Mucosa of descending colon (tissue), 3 donors: ENCODE measurements at places on chromosomes 6 and 20. TPM values are rescaled to one million over a fixed set of nuclear protein-coding genes. Genes with fewer than 3 reads are reported as not detected.

Gene RAET1E
- total RNA-seq, result 0.16 TPM

Gene EPHA7
- total RNA-seq, result 0.84 TPM

Gene LY6G5C
- total RNA-seq, result 2.1 TPM

Gene SLC25A27
- total RNA-seq, result 12.8 TPM

Gene NAA20
- total RNA-seq, result 46.6 TPM

Gene HNF4A
- 332 TPM for total RNA-seq

Gene RIPOR3
- total RNA-seq, result 13.4 TPM

DNA sequence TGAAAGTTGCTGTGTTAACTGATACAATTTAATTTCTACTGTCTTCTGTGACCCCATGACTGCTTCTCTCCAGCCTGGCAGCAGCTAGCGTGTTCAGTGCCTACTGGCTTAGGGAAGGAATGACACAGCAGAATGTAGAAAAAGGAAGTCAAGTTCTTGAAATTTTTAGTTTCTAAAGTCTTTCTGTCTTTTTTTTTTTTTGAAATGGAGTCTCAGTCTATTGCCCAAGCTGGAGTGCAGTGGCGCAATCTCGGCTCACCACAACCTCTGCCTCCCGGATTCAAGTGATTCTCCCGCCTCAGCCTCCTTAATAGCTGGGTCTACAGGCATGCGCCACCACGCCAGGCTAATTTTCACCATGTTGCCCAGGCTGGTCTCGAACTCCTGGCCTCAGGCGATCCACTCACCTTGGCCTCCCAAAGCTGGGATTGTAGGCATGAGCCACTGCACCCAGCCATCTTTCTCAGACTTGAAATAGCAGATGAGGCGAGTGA is 39.3 kb downstream of the PCNA start:
- peak; percentile 43 for DNase-seq

DNA sequence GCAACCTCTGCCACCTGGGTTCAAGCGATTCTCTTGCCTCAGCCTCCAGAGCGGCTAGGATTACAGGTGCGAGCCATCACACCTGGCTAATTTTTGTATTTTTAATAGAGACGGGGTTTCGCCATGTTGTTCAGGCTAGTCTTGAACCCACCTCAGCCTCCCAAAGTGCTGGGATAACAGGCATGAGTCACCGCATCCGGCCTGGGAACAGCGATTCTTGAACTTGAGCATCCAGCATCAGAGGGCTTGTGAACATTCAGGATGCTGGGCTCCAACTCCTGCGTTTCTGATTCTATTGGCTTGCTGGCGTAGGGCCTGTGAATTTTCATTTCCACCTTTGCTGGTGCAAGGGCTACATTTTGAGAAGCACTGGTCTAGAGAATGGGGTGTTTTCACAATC is 24.5 kb upstream of the PIM1 start:
- DNase-seq, result no peak

GRCh38 chr6:156850353-156850752 is 73.2 kb downstream of the ARID1B start:
- no peak for DNase-seq

GRCh38 chr6:35507221-35507620 is 5.5 kb downstream of the TULP1 start:
- no peak for DNase-seq

DNA sequence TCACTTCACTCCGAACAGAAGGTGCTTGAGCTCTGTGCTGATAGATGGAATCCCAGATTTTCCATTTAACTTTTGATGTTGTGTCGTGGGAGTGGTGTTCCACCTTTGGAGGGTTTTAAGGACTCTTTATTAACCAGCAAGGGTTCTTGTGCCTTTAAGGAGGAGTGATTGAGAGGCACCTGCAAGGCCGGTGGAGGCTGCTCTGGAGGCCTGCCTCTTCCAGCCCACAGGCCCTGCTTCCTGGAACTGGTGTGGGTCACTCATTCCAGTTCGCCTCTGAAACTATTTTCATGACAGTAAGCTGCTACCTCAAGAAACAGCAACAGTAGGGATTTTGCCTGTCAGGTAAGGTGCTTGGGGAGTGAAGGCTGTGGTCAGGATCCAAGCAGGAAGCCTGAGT is 58.8 kb upstream of the APCDD1L start:
- DNase-seq, result no peak

- DNase-seq, result no peak
Observed at GRCh38 chr6:142476452-142476851, 174.6 kb downstream of the ADGRG6 start.

DNA sequence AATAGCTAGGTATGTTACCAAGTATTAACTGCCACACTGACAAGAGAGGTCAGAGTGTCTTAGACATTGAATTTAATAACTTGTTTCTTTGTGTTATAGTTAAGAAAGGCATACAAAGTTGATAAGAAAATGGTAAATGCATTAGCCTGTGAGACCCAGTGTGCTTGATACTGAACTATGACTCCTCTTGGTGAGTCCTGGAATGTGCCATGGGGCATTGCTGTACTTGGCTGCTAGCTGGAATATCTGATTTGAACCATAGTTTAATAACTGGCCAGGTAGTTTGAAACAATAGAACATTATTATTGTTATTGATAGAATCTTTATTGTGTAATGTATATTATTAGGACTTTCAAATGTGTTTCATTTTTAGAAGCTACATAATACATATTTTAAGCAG is 70.0 kb downstream of the ZFAND3 start:
- no peak for DNase-seq

DNA sequence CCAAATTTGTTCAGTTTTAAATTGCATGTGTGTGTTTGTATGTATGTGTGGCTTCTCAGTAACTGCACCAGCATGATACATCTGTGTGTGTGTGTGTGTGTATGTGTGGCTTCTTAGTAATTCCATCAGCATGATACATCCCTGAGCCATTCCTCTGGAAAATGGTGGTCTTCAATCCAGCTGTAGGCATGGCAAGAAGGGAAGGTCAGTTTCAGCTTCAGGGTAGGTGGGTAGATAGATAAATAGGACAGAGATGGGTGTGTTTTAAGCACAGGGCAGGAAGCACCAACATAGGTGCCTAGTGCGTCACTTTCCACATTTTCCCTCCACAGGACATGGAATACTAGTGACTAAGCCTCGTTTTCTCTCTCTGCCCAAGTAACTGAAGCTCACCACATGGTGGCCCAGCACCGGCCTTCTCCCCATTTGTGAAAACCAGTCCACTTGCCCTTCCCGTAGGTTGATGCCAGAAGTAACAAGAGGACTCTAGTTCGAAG is 82.9 kb downstream of the RPP40 start:
- no peak for DNase-seq

- DNase-seq, result no peak
Observed at GRCh38 chr6:38673397-38674165, 29.4 kb downstream of the GLO1 start.

DNA sequence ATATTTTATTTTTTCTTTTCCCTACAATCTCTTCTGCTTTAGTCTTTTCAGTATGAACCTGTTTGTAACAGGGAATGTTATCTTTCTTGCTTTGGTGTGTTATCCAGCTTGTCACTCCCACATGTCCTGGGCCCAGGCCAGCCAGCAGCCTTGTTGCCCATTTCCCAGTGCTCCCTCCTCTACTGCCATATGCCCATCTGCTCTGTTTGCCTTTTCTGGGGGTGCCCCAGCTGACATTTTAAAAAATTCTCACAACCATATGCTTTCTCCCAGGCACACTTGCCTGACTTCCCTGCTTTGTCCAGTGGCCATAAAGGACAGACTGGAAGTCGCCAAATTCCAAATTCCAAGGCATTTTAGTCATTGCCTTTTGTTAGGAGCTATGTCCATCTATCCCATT is 23.6 kb upstream of the LMBRD1 start:
- DNase-seq, result no peak

- no peak for DNase-seq
Observed at GRCh38 chr6:135286962-135287538, 105.9 kb downstream of the MYB start.

GRCh38 chr6:152117156-152118133 is 310.0 kb downstream of the ESR1 start:
- no peak for DNase-seq

GRCh38 chr20:38799203-38799602 is 6.3 kb upstream of the PPP1R16B start:
- DNase-seq, result no peak

- DNase-seq, result no peak
Observed at GRCh38 chr20:25321991-25322390, 68.6 kb downstream of the ABHD12 start.

DNA sequence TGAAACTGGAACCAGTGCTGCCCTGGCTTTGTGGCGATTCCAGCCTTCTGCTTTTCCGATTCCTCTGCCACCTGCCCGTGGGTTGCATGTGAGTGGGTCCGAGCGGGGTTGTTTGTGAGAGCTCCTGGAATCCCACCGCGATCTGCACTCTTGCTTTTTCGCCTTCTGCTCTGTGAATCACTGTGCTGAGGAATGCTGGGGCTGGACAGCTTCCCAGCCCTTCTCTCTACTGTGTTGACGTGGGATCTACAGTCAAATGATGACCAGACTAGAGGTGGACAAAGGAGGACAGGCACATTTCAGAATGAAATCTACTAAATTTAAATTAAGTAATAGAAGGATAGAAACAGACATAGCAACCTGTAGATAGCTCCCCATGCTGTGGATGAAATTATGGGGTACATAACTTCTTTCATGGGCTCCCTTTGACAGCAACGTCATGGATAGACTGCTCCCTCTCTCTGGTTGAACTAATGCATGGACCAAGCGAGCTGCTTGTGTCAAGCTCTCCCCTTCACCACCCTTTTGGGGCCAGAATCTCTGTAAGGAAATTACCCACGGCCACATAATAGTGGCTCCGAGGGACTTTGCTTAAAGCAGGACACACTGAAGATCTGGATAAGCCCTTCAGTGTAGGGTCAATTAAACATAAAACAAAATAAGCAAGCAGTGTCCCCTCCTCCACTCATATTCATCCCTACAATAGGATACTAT is 2.0 kb downstream of the FNDC1 start:
- DNase-seq, result no peak

DNA sequence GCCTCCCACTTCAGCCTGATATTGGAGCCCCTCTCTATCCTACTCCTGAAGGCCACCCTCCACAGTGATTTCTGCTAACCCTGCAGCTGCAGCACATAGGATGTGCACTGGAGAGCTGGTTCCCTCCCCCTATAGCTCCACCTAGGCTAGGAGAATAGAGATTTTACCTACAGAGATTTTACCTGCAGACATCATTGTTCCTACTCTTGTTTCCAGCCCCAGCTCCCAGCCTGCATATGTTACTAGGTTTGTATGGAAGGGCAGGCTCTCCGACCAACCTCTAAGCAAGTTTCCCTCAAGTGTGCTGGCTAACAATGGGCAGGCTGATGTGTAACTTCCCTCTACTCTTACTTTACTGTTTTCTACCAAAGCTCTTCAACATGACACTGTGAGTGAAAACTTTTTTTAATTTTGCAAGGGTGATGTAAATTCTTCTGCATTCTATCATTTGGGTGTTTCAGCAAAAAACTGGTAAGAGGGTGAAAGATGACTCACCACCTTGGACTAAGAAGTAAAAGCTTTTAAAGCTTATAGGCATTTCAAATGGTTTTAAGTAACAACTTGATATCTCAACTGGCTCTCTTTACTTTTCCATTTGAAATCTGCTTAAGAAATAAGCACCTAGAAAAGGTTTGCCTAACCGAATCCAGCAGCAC is 106.8 kb downstream of the CDK19 start:
- DNase-seq, result no peak

- DNase-seq, result peak; percentile 81
Observed at GRCh38 chr6:31308050-31308844, 36.4 kb upstream of the HLA-C start.

DNA sequence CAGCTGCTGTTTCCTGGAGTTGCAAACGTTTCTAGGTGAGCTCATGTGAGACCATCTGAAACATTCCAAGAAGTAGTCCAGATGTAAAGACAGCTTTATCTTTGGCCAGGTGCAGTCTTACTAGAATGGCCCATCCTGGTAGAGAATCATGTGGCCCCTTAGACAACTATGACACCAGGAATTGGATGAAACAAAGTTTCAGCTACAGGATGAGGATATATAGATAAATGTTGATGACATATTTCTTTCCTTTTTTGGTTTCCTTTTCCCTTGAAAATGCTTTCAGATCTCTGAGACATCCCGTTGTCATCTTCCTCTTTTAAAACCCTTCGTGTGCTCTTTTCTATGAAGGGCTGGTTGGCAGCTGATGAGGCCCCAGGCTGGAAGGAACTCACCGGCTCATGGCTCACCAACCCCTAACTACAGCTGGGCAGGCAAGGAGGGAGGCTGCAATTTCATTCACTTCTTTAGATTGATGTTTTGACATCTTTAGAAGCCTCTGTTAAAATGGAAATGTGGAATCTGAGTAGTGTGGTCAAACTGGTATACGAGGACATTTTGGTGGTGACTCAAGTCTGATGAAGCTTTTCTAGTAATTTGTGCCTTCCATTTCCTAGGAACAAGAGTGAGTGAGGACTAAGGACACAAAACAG is 167.9 kb upstream of the TNFAIP3 start:
- no peak for DNase-seq

- DNase-seq, result no peak
Observed at GRCh38 chr6:143099647-143100046, 39.0 kb downstream of the AIG1 start.

DNA sequence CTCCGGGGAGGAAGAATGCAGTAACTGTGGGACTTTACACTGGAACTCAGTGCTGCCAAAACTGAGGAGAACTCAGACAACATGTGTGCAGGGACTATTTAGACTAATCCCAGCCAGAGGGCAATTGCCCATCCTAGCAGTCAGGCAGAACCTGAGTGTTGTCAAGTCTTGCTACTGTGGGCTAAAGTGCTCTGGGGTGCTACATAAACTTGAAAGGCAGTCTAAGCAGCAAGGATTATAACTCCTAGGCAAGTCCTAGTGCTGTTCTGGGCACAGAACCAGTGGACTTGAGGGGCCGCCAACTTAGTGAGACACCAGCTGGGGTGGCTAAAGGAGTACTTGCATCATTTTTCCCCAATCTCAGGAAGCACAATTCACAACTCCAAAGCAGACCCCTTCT is 363.8 kb upstream of the PTCHD4 start:
- no peak for DNase-seq
